ENCODE measurements at places on chromosomes 1 and 21. TPM values are rescaled to one million over a fixed set of nuclear protein-coding genes. Genes with fewer than 3 reads are reported as not detected.

The HPDL gene
- 0.56 TPM for total RNA-seq

The CD1E gene
- not detected for total RNA-seq

The CELA2A gene
- 0.28 TPM for total RNA-seq

The TMPRSS15 gene
- total RNA-seq = not detected

The ETNK2 gene
- total RNA-seq = 3.7 TPM

The ADAMTSL4 gene
- 4.2 TPM for total RNA-seq

The PARK7 gene
- 398 TPM for total RNA-seq

The SGIP1 gene
- 22.4 TPM for total RNA-seq

The LPAR3 gene
- 2.0 TPM for total RNA-seq

The CYP4A22 gene
- not detected for total RNA-seq

The AIRE gene
- total RNA-seq = 0.28 TPM

The ORC1 gene
- total RNA-seq = 10.5 TPM

The FAM177B gene
- total RNA-seq = not detected

The RHD gene
- total RNA-seq = under 0.01 TPM

The HSD11B1 gene
- total RNA-seq = 6.8 TPM

The MYCL gene
- total RNA-seq = 2.3 TPM

The NCAM2 gene
- 11.6 TPM for total RNA-seq

The MYBPH gene
- total RNA-seq = not detected

The S100A1 gene
- total RNA-seq = not detected

The MYOG gene
- total RNA-seq = not detected

All from regular cardiac myocyte (primary cell).